ENCODE measurements at places on chromosomes 5 and 9.

DNA sequence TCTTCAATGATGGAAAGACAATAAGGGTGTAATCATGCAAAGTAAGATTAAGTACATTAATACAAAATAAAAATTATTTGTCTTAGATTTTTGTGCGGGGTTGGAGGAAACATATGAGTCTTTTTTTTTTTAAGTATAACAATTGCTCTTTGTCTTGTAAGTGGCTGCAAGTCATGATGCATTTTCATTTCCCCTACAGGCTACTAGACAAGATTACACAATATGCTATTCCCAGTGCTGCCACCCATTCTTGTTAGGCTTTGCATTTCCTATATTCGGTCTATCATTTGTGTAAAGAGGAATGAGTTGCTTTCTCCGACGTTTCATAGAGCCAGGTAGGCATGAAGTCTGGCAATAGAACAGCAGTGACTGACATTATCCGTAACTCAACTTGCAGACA lies 294.2 kb upstream of the CYLC2 start:
- no peak for DNase-seq

- no peak for DNase-seq
These were observed 56.1 kb upstream of the MAST4 start for GRCh38 chr5:66540078-66540477.

- DNase-seq: no peak
These were observed 97.5 kb downstream of the ANKRD33B start for GRCh38 chr5:10661401-10661800.

GRCh38 chr5:116908537-116908936 lies 333.9 kb upstream of the SEMA6A start:
- no peak for DNase-seq

DNA sequence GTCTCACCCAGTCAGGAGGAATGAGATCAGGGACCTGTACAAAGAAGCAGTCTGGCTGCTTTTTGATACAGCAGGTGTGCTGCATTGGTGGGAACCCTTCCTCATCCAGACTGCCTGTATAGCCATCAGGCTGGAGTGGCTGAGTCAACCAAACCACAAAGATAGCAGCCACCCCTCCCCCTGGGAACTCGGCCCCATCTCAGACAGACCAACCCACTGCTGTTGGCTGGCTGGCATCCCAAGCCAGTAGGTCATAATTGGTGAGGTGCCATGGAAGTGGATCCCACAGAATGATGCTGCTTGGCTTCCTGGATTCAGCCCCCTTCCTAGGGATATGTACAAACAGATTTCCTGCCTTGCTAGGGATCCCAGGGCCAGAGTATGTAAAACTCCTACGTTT lies 60.9 kb downstream of the YTHDC2 start:
- DNase-seq: no peak

DNA sequence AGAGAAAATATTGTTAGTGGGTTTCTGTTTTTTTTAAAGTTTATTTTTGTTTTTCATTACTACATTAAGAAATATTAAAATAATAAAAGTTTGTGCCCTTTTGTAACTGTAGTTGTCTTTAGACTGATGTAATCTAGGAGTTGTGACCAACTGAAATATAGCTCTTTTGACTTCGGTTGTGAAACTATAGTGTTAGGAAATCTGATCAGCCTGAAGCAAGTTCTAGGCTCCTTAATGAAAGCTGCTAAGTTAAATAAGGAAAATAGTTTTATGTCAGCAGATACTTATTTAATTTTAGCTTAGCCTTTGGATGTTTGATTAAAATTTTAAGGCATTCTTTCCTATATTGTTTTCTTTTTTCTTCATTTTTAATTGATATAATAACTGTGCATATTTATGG lies 14.2 kb downstream of the AP3S1 start:
- peak; percentile 9 for DNase-seq

- DNase-seq: no peak
These were observed 47.0 kb upstream of the EXOC3 start for GRCh38 chr5:395921-396530.

GRCh38 chr9:69857131-69857530 lies 36.5 kb downstream of the CFAP95 start:
- no peak for DNase-seq

- DNase-seq: no peak
These were observed 132.8 kb upstream of the MPDZ start for GRCh38 chr9:13412331-13412730.

GRCh38 chr9:6188466-6188865 lies 27.1 kb upstream of the IL33 start:
- no peak for DNase-seq

DNA sequence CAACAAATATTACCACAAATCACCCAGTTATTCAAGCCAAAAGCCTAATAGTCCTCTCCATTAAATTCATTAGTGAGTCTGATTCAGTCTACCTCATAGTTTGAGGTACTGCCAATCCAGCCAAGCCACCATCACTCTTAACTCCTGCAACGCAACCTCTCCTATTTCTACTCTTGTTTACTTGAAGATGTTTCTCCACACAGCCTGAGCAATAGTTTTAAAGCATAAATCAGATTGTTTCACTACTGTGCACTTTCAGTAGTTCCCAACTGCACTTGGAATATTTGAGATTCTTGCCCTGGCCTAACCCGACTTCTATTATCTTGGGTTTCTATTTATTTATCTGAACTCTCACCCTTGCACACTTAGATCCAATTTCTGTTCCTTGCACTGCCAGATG lies 85.5 kb downstream of the YIPF5 start:
- no peak for DNase-seq

GRCh38 chr5:146240951-146241350 lies 37.5 kb downstream of the RBM27 start:
- DNase-seq: no peak

DNA sequence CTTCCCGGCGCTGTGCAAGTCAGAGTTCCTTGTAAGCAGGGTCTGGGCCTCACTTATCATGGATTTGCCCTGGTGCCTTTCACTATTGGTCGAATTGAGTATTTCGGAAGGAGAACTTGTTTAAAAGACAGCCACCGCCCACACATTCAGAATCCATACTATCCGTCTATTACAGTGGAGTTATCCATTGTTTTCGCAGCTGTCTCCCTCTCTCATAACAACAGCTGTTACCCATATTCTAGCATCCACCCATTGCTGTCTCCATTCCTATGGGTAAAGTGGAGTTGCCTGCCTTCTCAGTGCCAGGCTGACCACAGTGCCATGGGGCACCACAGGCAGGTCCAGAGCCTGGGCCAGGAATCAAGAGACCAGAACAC lies 20.2 kb downstream of the FAXDC2 start:
- no peak for DNase-seq

- DNase-seq: no peak
These were observed 18.1 kb upstream of the UBE2QL1 start for GRCh38 chr5:6430418-6431028.

GRCh38 chr5:92283521-92283920 lies 900.4 kb upstream of the ARRDC3 start:
- no peak for DNase-seq

- peak; percentile 96 for DNase-seq
These were observed 52.4 kb downstream of the SLC44A1 start for GRCh38 chr9:105296877-105297287.

DNA sequence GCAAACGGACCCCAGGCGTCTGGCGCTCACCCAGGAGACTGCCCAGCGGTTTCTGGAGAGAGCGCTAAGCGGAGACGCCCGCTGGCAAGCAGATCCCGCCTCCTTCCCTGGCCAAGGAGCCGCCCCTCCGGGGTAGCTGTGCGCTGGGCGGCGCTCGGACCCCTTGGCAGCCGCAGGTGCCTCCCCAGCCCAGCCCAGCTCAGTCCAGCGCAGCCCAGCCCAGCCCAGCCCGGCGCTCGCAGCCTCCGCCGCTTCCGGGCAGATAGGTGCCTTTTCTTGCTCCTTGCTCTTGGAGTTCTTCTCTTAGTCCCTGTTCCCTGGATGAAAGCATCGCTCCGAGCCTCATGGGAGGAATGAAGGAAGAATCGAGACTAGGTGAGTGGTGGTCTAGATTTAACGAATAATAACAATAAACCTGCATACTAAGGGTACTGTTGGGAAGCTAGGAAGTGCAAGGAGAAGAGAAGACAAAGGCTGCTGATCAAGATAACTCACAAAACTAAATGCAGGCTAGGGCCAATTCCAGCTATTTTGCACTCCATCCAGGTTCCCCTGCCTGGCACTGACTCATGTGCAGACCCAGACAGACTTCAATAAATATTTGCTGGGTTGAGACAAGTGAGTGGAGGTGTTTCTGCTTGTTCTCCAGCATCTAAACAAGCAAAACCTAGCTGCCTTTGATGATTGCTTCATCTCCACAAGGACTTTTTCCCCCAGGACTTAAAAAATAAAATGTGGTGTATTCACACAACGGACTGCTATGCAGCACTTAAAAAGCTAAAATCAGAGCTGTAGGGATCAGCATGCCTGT lies at the start of gene STK32A:
STK32A (plus strand) TSS at position 202 of the 811 bp plus-strand sequence. CDS start 4,609 bp downstream, outside the sequence.
- no peak for DNase-seq

GRCh38 chr9:2015581-2016407 lies 647 bp downstream of the SMARCA2 start:
- DNase-seq: peak; percentile 45

DNA sequence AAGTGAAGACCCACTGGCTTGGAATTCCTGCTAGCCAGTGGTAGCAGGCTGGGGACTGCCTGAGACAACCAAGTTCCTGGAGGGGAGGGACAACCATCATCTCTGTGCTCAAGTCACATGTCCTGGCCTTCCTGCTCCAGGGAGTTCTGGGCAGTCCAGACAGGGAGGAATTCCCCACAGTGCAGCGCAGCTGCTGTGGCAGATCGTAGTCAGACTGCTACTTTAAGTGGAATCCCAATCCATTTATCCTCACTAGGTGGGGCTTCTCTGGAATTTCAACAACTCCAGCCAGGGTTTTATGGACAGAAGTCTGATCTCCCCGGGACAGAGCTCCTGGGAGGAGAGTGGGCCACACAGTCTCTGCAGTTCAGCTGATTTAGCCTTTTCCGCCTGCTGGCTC lies 20.9 kb upstream of the OR5C1 start:
- no peak for DNase-seq

DNA sequence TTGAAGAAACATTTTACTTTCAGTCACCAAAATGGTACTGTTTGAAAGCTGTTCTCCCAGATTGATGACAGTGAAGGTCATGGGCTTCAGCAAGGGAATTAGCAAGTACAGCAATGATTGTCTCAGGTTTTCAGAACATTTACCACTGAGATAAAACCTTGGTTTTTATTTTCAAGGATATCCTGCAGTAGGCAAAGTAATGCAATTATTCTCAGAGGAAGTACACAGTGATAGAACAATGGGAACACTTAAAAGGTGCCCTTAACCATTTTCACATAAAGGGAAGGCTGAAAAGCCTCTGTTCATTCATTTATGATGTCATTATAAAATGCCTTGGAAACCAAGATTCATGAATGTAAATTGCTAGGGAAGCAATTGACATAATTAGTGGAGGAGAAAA lies 471.8 kb upstream of the ACO1 start:
- no peak for DNase-seq

- no peak for DNase-seq
These were observed 121.9 kb upstream of the EDIL3 start for GRCh38 chr5:84506625-84507024.

DNA sequence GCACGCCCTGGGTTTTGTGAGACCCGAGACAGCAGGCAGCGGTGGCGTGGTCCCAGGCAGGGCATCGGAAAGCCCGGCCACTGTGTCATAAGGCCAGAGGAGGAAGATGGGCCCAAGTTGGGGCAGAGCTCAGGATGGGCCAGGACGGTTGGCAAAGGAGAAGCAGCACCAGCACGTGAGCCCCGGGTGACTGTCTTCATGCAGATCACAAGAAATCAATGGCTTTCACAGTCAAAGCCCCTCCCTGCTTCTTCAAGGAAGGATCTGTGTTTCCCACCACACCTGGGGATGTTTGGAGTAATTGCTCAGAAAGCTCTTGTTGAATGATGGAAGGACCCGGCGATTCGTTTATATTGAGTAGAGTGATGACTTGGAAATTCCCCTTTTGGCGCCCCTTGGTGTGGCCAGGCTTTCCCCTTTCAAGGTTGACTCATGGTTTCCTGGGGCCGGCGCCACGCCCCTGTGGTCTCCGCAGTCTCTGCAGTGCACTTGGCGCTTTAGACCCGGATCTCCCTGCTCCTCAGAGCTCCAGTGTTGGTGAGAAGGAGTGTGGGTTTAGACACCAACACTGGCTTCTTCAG lies 52.1 kb downstream of the IL31RA start:
- DNase-seq: peak; percentile 94

DNA sequence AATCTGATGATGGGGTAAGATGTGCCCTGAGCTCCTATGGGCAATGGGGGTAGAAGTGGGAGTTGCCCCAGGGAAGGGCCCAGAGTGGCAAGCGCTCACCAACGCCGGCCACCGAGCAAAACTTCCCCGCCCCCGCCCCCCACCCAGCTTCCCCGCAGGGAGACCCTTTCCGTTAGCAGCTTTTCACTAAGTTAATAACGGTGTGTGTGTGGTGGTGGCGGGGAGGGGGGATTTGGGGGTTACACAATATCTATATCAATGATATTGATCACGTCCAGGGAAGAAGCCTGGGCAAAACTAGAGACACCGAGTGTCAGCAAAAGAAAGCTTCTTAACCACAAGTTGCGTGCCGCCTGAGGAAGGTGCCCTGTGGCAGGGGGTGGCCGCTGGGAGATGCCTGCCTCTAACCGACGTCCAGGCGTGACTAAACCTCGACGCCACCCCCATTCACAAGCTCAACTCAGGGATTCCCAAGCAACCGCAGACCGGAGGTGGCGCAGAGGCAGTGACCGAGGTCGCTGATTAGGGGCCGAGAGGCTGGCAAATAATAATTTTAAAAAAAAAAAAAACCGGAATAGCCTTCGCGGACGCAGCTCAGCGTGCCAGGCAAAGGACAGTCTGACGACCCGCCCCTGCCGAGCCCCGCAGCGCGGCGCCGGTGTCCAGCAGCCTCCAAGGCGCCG lies 222.6 kb downstream of the MEF2C start:
- peak; percentile 74 for DNase-seq
